ENCODE measurements at places on chromosomes 12 and 14. TPM values are rescaled to one million over a fixed set of nuclear protein-coding genes. Genes with fewer than 3 reads are reported as not detected.

GRCh38 chr14:33019346-33019745, 80.7 kb downstream of the NPAS3 start:
- no peak overlapping the region for H3K27ac ChIP-seq
- no peaks in the 10 kb centered on the region for H3K36me3 ChIP-seq
- H3K4me1 ChIP-seq, result no peaks in the 10 kb centered on the region
- no peak for DNase-seq
- H3K27me3 ChIP-seq, result no peaks in the 10 kb centered on the region
- no peak overlapping the region for H3K4me3 ChIP-seq

GRCh38 chr14:23240661-23241060, 2.9 kb downstream of the RNF212B start:
- no peak overlapping the region for H3K4me3 ChIP-seq
- no peak overlapping the region for H3K27ac ChIP-seq
- no peaks in the 10 kb centered on the region for H3K36me3 ChIP-seq
- H3K27me3 ChIP-seq, result peaks cover 6% of the 10 kb centered on the region
- DNase-seq, result no peak
- peaks cover 4% of the 10 kb centered on the region for H3K4me1 ChIP-seq

DNA sequence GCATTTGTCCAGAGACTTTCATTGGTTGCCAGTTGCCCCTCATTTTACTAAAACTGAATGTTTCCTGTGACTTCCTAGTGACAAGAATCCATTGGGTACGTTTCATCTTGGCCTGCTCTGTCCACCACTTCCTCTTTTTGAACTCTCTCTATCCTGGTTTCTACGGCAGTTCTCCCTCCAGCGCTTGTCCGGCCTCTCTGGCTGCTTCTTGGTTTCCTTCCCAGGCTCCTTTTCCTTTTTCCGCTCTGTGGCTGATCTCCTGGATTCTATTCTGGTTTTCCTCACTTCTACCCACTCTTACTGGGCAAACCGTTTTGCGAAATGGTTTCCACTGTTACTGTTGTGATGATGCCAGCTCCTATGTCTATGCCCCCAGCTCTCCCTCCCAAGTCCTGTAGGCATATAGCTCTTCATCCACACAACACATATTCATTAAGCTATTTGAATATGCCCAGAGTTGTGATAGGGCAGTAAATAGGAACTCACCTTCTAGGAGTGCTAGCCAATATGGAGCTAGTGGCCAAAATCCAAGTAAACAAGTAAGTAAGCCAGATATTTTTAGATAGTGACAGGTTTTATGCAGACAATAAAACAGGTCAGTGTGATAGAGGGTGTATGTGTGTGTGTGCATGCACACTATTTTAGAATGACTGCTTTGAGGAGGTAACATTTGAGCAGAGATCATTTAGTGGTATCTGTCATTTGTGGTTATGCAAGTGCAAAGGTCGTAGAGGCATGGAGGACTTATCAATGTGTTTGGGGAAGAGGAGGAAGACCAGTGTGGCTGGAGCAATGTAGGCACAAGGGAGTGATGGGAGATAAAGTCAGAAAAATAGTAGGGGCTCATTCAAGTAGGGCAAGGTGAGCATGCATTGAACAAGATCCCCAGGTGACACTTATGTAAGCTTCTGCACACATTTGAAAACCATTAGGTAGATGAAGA, 27.9 kb upstream of the CTDSP2 start:
- H3K4me1 ChIP-seq, result peaks cover 14% of the 10 kb centered on the region
- H3K27me3 ChIP-seq, result peaks cover 5% of the 10 kb centered on the region
- DNase-seq, result no peak

The HOXC10 gene
- total RNA-seq, result not detected

All from activated CD8-positive, alpha-beta T cell treated with anti-CD3 and anti-CD28 coated beads for 36 hours (primary cell).